NCI-H1417 treated with DMSO at 0.1 percent for 48 hours (cell line): ENCODE measurements at places on chromosomes 5 and 9.

DNA sequence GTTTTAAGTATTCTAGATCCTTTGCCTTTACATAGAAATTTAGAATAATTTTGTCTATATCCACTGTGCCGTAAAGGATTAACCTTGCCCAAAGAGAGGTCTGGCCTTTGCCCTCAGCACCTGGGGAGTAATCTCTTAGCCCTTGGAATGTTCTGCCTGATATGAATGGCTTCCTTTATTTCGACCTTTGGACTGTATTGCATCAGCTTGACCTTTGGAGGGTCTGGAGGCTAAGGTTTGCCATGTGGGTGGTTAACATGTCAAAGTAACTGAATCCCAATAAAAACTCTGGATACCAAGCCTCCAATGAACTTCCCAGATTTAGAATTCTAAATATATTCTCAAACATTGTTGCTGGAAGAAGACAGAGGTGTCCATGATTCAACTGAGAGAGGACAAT lies 54.7 kb downstream of the NR2F1 start:
- DNase-seq: no peak

DNA sequence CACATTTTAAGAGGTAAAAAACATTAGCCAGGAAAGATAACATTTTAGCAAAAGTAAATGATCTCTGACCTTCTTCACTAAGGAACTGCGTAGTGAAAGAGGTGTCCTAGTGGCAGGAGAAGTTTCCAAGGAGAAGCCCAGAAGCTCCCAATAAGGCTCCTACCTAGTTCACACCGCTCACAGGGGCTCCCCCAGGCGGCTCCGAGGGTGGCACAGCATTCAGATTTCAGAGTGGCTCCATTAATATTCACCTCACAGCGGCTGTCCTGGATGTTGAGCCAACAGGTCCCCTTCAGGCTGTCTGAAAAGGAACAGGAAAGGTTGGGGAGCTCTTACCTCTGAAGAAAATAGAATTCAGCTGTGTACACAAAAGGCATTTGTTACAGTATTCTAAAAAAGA lies 187.3 kb downstream of the FBN2 start:
- no peak for DNase-seq

DNA sequence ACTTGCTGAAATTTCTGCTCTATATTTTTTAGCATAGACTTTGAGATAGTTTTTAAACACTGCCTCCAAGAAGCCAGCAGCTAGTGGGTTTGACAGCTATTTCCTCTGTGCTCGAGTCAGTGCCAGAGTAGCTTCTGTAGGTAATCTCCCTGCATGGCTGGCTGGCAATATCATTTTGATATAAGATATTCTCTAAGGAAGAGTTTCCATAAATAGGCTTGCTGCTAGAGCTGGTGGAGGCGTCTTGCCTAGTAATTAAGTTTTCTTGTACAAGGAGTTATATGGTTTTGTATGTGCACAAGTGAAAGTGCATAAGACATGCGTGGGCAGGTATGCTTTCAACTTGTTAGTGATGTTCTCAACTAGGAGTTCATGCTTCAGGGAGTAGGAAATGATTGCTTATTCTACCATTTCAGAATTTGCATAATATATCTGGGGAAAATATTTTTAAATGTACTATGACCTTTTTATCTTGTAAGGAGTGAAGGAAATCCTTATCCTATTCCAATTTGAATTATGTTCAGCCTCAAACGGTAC lies 74.1 kb upstream of the CCL21 start:
- DNase-seq: no peak

DNA sequence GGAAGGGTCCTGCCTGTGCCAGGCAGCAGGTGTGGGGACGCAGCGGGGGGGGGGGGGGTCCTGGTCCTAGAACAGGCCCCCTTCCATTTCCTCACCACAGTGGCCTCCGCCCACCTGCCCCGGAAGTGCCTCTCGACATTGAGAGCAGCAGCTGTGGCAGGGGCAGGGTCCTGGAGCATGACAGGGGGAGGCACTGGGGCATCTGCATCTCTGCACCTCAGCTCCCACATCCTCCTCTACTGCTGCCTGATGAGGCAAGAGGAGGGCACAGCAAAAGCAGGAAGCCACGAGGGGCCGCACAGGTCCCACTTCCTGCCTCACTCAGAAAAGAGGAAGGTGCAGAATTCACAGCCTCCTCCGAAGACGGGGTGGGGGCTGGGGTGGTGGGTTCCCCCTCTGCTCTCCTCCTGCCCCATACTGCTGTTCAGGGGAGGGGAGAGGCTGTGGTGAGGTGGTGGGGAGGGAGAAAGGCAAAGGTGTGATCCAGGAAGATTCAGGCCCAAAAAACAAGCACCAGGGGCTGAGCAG lies 14.8 kb downstream of the AKNA start:
- no peak for DNase-seq

DNA sequence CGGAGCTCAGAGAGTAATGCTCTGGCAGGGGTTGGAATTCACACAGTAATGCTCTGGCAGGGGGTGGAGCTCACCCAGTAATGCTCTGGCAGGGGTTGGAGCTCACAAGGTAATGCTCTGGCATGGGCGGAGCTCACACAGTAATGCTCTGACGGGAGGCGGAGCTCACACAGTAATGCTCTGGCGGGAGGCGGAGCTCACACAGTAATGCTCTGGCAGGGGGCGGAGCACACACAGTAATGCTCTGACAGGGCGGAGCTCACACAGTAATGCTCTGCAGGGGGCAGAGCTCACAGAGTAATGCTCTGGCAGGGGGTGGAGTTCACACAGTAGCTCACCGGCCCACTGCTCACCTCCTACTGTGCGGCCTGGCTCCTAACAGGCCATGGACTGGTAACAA lies 47.2 kb upstream of the LPCAT1 start:
- no peak for DNase-seq

DNA sequence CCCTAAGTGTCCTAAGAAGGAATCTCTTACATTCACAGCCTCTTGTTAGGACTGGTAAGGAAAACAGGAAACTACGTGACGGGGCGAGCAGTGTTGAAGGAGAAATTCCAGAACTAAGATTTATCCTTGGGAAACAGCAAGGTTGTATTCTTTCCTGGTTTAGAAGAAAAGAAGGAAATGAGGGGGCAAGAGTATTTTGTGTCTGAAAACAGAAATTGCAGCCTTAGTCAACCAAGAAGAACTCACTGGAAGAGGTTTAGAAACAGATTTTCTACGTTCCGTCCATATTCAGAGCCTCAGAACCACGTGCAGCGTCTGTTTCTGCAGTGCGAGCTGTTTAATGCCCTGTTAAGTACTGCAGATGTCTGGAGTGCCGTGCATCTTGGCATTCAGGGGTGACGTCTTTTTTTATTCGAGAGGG lies 75.2 kb downstream of the GOLPH3 start:
- no peak for DNase-seq

GRCh38 chr9:115063058-115063845 lies 54.7 kb downstream of the TNC start:
- DNase-seq: no peak

DNA sequence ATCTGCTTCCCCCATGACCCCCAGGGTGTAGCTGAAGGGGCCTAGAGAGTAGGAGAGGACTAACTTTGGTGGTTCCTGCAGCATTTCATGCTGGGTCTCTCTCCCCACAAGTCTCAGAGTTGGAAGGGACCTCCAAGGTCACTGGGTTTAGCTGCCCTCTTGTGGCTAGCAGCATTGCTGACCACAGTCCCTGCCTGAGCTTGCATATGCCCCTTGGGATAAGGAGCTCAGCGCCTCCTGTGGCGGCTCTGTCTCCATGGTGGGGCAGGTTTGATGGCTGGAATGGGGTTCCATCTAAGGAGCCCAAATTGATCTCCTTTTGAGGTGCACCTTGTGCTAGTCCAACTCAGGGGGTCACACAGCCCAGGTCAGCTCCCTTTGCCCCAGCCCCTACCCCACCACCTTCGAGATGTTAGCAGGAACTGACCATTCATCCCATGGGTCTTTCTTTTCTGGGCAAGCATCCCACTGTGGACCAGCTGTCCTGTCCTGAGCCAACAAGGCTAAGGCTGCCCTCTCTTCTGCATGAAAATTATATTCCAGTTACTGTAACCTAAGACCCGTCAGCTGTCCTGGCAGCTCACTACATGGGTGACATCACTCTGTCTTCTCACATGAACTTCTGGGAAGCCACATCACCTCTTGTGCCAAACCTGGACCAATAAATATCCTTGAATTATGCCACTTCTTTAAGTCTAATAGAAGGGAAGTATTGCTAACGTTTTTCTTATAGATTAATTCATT lies 196.2 kb downstream of the HSPA4 start:
- no peak for DNase-seq

GRCh38 chr5:170440771-170441392 lies 51.7 kb upstream of the KCNMB1 start:
- DNase-seq: no peak

DNA sequence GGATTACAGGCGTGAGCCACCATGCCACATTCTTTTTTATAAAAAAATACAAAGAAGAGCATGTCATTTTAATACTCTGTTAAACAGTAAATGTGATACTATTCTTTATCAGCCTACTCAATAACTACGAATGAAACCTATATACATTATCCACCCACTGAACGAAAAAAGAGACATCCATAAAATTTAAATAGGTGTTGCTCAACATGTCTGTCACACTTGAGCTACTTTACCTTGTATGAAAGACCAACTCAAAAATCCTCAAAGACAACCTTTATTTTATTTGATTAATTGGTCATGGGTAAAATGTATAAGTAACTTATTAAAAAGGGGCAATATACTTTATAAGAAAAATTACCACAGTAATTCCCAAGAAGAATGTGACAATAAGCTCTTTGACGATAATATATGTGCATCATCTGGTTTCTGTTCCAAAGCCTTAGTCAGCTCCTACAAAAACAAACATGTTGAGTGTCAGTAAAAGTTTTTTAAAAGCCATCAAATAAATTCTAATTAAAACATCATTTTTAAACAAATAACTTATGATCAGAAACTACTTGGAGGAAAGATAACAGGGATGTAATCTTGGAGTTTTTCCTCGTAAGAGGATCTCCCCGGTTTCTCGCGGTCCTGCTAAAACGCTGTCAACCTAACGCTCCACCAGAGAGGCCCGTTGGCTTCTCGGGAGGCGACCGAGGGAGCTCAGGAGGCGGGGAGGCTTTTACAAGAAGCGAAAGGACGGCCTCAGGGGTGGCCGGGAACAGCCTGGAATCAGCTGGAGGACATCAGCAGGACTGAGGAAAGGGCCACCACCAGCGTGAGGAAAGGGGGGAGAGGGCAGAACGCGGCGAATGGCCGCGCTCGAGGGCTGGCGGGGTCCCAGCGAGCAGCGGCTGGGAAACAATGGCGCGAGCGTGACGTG lies 13.5 kb upstream of the ANKRD18B start:
- no peak for DNase-seq

DNA sequence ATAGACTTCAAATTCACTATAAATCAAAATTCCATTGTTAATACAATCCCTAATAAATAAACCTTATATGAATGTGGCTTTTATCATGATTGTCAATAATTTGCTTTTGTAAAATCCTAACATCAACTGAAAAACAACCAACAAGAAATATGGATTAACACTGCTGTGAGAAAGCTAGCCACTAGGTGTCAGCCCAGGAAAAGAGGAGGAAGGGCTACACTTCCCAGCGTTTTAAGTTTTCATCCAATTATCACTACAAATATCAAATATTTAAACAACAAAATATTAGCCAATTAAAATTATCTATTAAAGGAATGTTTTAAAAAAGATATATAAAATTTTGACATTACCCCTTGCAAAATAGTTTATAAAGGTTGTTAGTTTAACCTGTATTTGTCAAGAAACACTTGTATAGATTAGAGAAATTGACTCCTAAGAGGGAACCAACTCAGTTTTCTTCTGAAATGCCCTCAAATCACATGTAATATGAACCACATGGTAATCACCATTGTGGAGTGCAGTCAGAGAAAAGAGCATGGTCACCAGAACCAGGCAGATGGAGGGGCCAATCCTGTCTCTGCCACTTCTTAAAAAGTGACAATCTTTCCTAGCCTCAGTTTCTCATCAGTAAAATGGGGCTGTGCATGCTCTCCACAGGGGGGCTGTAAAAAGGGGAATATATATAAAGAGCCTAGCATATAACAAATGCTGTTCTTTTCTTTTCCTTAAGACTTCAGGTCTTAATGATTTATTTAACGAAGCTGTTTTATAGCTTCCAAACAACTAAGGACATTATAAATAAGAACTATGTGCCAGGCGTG lies 188.2 kb downstream of the CRB2 start:
- no peak for DNase-seq

DNA sequence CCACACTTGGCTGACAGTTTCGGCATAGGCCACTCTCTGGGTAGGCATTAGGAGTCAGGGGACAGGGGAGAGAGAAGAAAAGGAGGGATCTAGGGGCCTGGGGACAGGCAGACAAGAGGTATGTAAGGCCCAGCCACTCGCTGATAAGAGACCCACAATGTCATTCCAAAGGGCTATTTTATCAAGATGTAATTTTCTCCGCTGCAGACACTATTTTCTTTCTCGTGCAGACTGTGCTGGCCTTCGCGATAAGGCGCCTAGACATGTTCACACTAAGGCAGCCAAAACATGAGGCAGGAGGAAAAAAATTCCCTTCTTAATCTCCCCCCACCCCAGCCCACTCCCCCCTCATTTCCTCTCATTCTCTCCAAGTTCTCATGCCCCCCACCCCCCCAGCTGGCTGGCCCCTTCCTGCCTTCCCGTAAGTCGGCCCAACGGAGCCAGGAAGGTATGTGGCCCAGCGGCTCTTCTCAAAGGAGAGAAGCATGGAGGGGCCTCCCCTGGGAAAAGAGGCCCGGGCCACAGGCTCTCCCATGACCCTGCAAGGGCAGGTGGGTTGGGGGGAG lies 44.9 kb upstream of the SYNPO start:
- no peak for DNase-seq

- no peak for DNase-seq
Observed at GRCh38 chr9:26329974-26330373, 562.6 kb downstream of the CAAP1 start.

GRCh38 chr5:59923465-59923864 lies 29.9 kb upstream of the PDE4D start:
- no peak for DNase-seq

- DNase-seq: no peak
Observed at GRCh38 chr5:143302341-143303045, 101.0 kb downstream of the NR3C1 start.
